Right ventricle myocardium superior (tissue), 1 donor: ENCODE measurements at places on chromosomes 2 and 18.

GRCh38 chr2:135980434-135981079, 4.9 kb downstream of the DARS1 start:
- no peak for DNase-seq

GRCh38 chr2:240993446-240994170, 4.8 kb upstream of the SNED1 start:
- DNase-seq: no peak

DNA sequence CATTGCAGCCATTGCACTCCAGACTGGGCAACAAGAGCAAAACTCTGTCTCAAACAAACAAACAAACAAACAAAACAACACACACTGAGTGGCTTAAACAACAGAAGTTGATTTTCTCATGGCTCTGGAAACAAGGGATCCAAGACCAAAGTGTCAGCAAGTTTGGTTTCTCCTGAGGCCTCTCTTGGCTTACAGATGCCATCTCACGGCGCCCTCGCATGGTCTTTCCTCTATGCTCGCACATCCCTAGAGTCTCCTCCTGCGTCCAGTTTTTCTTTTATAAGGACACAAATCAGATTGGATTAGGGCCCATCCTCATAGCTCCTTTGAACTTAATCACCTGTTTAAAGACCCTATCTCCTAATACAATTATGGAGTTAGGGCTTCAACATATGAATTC, 133.4 kb upstream of the LRRTM1 start:
- no peak for DNase-seq

DNA sequence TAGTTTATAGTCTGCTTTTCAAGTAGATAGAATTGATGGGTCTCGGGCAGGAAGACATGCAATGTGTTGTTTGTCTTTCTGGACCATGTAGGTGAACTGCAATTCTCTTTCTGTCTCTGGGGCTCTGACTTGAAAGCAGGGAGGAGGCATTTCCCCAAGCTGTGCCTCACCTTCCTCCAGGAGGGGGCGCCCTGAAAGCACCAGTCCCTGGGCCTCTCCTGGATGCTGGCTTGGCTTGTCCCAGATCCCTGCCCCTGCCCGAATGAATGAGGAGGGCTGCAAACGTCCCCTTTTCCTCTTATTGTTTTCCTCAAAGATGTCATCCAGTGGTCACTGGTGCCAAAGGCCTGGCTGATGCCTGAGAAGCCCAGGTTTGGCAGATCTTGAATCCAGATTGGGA, 270.6 kb downstream of the CELF4 start:
- no peak for DNase-seq

GRCh38 chr2:241379481-241380480, 23.7 kb downstream of the FARP2 start:
- DNase-seq: no peak

DNA sequence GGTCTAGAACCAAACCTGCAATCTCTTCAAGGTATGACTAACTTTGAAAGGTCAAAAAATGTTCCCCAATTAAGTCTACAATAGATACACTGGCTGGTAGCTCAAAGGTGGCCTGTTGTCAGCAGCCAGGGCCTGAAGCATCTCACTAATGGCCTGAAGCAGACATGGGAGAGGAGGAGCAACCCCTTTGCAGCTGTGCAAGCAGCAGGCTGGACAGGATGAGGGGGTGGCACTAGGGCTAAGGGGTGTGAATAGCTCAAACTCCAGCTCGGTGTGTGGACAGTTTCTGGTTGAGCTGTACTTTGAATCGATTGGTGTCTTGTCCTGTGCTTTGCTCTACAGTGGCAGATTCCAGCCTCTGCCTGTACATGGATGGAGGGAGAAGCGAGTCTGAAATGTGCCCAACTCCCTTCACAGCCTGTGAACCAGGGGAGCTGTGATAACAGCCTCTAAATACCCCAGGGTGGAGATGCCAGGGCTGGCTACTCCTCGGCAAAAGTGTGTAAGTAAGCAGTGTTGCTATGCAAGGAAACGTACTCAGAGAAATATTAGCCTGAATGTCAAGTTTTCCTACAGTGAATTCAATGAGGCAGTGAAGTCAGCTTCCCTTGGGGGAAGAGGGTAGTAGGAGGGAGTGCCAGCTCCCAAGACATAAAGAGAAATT, 34.7 kb upstream of the DTNB start:
- DNase-seq: no peak

GRCh38 chr2:182942756-182943155, 76.3 kb upstream of the FRZB start:
- DNase-seq: no peak

DNA sequence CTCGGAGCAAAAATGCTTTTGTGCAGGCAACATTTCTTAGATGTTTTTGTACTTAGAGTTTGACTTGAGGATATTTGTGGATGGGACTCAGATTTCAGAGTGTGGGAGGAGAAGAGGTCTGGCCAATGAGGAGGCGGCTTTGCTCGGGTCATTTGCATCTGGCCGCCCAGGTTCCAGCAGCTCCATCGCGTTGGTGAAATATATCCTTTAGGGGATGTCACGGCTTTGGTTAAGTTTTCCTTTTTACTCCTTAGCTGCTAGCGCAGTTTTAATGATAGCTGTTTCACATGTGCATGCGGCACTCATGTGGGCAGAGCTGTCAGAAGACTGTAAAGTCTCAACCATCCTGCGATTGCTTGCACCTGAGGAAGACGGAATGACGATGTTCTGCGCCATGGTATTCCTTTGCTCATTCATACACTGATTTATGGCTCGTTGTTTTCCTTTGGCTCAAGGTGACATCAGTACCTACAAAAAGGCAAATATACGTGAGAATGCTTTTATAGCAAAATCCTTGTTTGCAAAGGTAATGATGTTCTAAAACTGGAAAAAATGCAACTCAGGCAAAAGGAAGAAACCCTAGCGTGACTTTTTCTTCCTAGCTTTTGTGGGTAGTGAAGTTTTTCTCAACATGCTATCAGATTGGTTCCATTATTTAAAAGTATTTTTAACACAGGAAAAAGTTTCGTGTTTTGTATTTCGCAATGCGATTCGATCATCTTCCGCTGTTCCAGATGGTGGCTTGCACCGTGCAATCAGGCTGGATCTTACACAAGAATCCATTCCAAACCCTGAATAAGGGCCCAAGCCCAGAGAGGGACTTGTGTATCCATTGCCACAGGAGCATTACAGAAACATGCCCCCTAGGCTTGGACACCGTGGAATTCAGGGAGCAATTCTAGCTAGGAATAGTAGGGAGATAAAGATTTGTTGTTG, 70.5 kb upstream of the ZNF516 start:
- DNase-seq: peak; percentile 81

DNA sequence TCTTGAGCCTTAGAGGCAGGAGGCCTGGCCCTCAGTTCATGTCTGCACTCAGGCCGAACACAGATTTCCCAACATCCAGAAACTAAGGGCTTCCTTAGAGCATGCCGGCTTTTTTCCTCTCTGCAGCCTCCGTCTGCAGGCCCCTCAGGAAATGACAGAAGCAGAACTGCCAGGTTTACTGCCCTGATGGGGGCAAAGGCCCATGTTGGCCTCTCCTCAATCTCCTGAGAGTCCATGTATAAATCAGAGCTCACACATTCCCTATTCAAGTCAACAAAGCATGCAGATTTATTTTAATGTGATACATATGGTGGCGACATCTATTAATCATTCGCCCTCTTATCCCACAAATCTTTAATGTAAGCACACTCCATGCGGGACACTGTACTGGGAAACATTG, 475.6 kb upstream of the HS6ST1 start:
- no peak for DNase-seq

DNA sequence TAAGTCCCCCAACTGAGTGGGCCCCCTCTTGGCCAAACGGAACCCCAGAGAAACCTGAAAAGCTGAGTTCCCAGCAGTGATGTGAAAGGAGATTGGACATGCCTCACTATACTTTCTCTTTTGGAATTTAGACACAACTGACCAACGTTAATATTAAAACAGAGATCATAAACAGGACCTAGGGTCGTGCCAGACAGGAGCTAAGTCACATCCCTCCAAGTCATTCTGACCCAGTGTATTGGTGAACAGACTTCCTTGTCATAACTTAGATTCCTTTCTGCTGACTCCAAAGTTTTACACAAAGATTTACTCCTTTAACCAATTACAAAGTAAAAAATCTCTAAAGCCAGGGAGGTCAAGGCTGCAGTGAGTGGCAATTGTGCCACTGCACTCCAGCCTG, 46.9 kb downstream of the UXS1 start:
- no peak for DNase-seq

DNA sequence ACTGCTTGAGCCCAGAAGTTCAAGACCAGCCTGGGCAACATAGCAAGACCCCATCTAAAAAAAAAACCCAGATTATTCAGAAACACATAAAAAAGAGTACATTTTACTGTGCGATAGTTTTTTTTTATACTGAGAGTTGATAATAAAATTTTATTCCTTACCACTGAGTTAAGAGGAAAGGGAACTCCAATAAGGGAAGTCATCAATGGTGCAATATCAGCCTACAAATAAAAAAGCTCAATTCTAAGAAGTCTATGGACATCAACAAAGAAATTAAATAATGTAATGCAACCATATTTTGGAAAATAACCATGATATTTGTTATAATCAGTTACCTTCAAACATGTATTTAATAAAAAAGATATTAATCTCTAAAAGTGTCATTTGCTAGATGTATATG, 46.6 kb downstream of the PIGN start:
- no peak for DNase-seq

- no peak for DNase-seq
Measured at GRCh38 chr18:29840089-29840488, 1202.5 kb downstream of the DSC3 start.

DNA sequence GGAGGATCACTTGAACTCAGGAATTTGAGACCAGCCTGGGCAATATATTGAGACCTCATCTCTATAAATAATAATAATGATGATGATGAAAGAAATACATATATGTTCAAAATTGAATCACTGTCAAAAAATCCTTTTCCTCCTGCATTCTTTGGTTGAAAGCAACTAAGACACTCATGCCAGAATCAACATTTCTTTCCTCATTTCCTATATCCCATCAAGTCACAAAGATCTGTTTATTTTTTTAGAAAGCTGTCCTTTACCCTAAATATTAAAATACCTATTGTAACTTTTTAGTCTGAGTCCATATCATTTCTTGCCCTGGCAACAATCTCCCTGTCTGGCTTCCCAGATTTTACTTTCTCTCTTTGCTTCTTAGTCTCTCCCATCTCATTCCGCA, 31.8 kb upstream of the PPP4R3B start:
- DNase-seq: no peak

DNA sequence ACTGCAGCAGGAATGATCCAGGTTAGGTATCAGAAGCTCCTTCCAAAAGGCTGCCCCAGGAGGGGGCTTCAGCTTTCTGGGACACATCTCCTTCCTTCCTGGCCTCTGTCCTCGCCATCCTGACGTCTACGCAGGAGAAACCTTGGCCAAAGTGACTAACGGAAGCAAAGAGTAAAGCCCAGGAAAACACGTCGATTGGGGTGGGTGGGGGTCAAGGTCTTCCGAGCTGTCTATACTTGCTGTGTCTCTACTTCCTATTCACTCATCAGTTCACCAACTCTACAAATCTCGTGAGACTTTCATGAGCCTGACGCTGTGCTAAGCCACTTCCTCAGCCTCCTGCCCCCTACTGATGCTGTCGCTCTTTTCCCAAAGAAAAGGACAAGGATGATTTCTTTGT, 212.6 kb downstream of the TNS1 start:
- DNase-seq: peak; percentile 38

- DNase-seq: no peak
Measured at GRCh38 chr2:8974016-8974415, 29.5 kb downstream of the MBOAT2 start.

DNA sequence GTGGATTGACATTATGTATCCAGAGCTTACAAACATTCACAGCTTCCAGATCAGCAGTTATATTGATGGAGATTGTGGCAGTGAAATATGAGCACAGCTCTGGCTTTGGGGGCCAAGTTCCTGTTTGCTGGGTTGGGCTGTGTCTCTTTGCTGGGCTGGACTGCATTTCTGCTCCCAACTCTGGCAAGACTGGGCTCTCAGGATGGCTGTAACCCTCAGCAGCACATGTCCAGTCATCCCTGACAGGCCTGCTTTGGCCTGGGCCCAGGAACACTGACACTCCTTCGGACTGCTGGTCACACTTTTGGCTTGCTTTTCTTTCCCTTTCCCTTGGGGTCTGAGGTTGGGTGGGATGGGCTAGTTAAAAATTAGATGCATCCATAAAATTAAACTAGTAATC, 17.9 kb upstream of the VPS4B start:
- peak; percentile 76 for DNase-seq

GRCh38 chr2:86301009-86301408, 36.4 kb downstream of the REEP1 start:
- DNase-seq: no peak

- DNase-seq: no peak
Measured at GRCh38 chr18:28071199-28071598, 105.7 kb downstream of the CDH2 start.

DNA sequence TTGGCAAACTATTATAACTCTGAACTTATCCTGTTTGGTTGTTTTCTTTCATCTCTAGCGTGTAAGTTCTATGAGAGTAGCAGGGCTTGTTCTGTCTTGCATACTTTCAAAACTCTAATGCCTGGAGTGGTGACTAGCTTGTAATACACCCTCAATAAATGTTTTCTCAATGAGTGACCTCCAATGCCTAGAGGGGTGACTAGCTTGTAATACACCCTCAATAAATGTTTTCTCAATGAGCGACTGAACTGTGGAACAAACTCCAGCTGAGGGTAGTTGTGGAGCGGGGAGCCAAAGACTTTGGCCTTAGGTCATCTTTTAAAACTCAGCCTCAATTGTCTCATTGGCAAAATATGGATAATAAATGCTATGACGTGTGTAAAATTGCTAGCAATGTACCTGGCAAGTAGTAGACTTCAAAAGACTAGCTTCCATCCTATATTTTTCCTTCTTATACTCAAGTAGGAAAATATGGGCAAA, 1.8 kb downstream of the GPD2 start:
- no peak for DNase-seq

- no peak for DNase-seq
Measured at GRCh38 chr18:61972389-61973264, 79.8 kb upstream of the RNF152 start.
